ENCODE measurements at places on chromosomes 2 and 18.

- DNase-seq, result peak; percentile 52
Observed at GRCh38 chr18:63936156-63936931, 12.8 kb upstream of the HMSD start.

DNA sequence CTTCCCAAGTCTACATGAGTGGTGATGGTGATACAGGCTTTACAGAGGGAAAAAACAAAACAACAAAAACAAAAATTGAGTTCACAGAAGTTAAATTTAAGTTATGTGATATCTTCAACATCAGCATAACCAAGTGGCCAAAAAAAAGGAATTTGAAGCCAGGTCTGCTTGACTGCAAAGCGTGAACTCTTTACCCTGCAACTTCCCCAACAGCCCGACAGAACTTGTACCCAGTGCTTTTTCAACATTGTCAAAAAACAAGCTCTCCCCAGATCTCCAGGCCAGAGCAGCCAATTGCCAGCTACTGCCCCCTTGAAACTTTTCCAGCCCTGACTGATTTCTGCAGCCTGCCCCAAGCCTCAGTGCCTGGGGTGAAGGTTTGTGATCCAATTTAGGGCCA, 76.7 kb downstream of the RNF144A start:
- DNase-seq, result no peak

DNA sequence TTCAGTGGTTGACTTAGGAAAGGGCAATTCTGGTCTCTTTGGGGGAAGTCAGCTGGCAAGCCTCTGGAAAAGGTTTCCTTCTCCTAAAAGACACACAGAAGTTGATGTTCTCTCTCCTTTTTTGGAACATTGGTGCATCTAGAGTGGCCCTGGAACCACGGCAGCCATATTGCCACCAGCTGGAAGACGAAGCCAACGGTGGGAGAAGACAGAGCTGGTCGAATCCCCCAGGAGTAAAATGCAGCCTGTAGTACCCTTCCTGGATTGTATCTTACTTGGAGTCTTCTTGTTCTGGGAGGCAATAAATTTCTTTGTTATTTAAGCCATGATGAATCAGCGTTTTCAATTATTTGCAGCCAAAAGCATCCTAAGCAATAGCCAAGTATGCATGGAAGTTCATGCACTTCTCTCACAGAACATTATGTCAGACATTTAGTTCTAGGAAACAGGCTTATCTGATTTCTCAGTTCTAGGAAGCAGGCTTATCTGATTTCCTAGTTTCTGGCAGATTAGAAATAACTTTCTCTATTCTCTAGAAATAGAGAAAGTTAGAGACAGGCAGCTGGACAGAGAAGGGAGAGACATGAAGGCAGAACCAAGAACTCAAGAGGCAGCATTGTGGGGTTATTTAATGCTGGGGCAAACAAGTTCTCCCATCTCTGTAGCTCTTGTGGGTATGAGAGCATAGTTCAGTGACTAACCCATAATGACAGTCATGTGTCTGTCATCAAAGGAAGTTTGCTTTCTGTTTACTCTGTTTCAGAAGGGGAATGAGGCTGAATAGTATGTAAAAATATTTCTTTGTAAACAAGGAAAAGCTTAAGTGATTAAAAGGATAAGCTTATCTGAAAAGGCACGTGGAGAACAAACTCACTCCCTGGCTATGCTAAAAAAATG, 40.5 kb upstream of the NABP1 start:
- DNase-seq, result no peak

DNA sequence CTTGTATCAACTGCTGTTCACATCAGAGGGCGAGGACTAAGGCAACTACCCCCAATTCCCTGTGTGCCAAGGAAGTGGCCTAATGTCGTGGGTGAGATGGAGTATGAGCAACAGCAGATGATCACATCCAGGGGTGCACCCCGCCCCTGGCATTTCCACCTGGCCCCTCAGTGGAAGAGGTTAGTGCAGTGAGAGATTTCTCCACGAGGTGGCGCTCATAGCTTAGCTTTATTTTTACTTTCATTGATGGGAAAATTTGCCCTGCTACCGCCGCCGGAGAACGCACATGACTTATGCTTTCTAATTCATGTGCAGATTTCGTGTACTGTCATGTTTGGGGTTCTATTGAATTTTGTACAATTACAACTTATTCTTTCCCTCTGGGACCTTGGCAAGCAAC, 470.6 kb upstream of the MEX3C start:
- peak; percentile 38 for DNase-seq

- DNase-seq, result no peak
Observed at GRCh38 chr18:79309614-79310358, 85.9 kb upstream of the NFATC1 start.

DNA sequence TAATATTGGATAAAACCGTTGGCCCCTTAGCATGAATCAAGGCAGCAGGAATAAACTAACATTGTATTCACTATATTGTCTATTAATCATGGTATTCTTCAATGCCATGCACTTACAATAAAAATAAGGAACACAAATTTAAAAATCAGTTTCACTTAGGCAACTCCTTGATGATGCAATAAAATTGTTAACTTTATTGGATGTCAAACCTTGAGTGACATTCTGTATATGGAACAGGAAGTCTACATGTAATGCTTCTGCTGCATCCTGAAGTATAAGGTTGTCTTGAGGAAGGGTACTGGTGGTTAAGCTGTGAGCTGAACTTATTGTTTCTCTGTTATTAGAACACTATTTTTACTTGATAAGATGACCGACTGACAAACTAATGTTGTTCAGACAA, 605.5 kb downstream of the SATB2 start:
- no peak for DNase-seq

- no peak for DNase-seq
Observed at GRCh38 chr2:62706721-62707521, 1.4 kb downstream of the EHBP1 start.

DNA sequence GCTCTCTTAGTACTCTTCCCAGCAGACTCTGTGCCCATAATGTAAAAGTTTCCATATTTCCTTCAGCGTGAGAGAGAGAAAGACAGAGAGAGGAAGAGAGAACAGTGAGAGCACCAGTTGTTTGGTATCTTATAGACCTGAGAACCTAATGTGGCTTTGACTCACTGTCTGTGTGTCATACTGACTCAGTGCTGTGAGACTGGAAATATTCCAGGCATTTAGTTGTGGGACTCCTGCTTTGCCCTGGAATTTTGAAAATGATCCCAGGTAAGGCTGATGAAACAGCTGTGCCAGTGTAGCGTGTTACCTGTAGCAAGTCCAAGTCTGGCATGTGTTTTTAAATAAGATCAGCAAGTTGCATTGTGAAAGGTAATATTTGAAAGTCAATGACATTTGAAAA, 87.9 kb upstream of the KCNH7 start:
- no peak for DNase-seq

DNA sequence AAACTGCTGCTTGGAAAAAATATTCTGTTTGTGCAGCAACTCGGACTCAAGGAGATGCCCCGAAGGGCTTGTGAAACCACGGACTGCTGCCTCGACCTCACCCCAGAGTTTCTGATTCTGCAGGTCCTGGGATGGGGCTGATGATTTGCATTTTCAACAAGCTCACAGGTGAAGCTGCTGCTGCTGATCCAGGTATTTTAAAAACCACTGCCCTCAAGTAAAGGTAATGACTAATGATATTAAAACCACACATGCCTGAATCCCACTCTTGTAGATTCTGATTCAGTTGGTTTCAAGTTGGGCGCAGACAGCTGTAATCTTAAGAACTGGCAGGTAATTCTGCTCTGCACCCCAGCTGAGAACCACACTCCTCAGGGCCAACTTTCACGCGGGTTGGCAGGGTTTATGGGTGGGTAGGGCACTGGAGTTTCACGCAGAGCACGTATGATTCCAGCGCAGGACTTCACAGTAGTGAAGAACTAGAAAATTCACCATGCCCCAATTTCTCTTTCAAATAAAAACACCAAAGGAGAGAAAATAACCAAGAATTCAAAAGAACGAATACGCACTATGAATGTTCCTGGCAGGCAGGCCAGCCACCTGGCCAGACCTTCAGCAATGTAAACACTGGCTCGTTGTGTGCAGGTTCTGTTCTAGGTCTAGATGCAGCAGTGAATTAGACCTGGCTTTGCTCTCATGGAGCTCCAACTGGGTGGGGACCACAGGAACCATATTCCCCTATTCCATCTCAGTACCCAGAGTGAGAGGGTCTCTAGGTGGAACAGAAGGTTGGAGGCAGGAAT, 74.6 kb upstream of the ZFP36L2 start:
- DNase-seq, result no peak

DNA sequence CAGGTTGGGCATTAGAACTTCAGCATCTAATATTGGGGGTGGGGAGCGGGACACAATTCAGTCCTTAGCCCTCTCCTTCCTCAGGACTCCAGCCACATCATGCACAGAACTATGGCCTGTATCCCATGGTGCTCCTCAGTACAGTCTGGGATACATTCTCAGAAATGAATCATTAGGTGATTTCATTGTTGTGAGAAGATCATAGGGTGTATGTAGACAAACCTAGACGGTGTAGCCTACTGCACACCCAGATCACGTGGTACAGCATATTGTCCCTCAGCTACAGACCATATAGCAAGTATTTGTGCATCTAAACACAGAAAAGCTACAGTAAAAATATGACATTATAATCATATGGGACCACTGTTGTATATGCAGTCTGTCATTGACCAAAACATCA, 23.2 kb upstream of the IMP4 start:
- DNase-seq, result no peak

DNA sequence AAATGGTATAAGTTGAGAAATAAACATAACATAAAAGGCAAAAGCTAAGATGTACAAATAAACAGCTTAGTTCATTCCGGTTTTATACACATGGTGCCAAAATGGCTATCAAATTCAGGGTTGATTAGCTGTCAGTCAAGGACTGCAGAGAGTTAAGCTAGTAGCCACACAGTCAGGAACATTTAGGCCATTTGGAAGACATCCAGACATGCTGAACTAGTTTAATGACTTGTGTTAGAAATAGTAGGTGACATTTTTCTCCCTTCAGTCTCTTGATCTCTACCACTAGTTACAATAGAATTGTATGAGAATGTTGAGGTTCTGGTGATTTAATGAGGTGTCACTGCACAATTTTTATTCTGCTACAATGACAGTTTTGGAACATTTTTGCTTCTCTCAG, 394.4 kb upstream of the SPHKAP start:
- DNase-seq, result no peak

DNA sequence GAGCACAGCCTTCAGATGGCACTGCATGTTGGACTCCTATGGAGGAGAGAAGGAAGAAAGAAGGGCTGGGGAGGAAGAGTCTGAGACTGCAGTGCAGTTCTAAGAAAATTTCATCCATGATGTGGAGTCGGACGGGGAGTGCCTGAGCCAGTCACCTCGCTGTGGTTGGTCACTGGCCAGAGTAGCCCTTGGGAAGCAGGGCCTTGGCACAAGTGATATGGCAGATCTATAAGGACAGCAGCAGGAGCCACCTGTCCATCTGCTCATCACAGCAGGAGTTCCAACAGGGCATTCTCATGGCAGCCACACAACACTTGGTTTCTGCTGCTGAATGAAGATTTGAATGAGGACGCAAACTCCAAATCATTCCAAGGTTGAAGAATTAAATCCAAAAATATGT, 314.8 kb downstream of the CYP26B1 start:
- DNase-seq, result no peak

DNA sequence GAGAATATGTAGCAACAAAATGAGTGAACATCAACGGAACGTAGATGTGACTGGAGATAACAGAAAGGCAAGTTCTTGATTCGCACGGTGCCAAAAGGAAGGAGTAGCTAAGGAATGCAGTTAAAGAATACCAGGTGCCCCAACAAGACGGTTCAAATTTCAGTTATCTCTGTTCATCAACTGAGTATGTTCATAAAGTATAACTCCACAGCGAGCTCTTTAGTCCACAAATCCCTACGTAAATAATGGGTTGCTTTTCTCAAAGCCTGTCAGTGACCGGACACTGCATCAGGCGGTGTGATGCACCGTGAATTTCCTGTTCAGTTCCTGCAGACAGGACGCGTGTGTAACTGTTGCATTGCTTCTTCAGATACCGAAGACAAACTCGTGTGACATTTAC, 91.8 kb downstream of the NOL10 start:
- DNase-seq, result no peak

GRCh38 chr18:44937960-44938719, 257.5 kb downstream of the SETBP1 start:
- no peak for DNase-seq

DNA sequence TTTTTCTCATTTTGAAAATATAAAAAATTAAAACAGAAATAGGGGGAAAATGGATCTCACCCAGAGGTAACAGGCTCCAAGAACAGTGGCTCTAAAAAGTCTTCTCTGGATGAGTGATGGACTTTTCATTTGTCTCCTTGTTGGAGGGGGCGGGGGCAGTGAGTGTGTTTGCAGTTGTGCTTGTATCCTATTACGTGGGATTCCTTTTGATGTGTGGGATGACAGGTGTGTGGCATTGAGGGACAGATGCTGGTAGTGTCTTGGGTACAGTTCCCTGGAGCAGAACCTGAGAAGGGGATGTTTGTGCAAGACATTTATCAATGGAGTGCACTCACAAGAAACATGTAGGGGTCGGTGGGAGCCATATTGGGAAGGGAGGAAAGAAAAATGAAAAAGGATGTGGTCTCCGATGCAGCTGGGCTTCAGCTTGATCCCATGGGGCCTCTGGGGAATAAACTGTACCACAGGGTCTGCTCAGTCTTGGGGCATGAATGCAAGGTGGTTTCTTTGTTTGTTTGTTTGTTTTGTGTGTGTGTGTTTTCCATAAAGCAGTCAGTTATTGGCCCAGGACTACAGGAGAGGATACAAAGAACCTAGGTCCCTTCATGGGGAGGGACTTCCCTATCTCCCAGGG, 120.0 kb upstream of the SLC35G4 start:
- DNase-seq, result no peak

GRCh38 chr2:110873056-110873502, 140.7 kb downstream of the ACOXL start:
- DNase-seq, result no peak

DNA sequence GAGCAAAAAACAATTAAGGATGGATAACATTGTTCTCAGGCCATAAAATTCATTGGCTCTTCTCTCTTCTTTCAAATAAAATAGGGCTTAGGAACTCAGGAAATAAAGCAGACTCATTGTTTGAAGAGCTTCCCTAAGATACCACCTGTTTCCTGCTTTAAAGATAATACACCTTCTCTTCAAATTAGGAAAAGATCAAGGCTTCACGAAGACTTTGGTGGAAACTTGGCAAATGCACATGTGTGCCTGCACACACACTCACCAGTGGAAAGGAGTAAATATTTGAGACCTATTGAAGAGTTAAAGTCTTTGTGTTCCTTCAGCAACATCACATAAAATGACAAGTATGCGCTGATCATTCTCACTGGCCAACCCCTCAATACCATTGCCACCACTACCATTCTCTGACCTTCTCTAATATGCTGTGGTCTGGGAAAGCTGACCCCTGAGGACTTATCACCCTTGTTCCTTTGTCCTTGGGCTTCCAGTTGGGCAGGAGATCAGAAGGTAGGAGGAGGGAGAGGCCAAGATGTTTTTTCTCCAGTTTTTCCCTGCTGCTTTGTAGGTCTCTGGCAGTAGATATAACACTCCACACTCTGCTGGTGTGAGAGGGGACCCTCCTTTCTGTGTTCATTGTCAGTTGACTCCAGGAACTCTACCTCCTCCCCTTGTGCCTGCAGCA, 53.5 kb upstream of the SPOPL start:
- DNase-seq, result no peak

- DNase-seq, result no peak
Observed at GRCh38 chr2:46863882-46864281, 51.7 kb downstream of the MCFD2 start.

- no peak for DNase-seq
Observed at GRCh38 chr18:13581496-13582177, 144.7 kb downstream of the FAM210A start.

GRCh38 chr2:66813976-66814375, 379.1 kb downstream of the MEIS1 start:
- DNase-seq, result no peak

- no peak for DNase-seq
Observed at GRCh38 chr2:240921311-240921994, 15.3 kb downstream of the CROCC2 start.

Measured in activated T-cell treated with anti-CD3 and anti-CD28 coated beads for 48 hours (primary cell).